PC-3 (cell line): ENCODE measurements at places on chromosomes 11 and 22. TPM values are rescaled to one million over a fixed set of nuclear protein-coding genes. Genes with fewer than 3 reads are reported as not detected.
A peak's percentile ranks its signal among the peaks of the same experiment; 100 is the strongest.

DNA sequence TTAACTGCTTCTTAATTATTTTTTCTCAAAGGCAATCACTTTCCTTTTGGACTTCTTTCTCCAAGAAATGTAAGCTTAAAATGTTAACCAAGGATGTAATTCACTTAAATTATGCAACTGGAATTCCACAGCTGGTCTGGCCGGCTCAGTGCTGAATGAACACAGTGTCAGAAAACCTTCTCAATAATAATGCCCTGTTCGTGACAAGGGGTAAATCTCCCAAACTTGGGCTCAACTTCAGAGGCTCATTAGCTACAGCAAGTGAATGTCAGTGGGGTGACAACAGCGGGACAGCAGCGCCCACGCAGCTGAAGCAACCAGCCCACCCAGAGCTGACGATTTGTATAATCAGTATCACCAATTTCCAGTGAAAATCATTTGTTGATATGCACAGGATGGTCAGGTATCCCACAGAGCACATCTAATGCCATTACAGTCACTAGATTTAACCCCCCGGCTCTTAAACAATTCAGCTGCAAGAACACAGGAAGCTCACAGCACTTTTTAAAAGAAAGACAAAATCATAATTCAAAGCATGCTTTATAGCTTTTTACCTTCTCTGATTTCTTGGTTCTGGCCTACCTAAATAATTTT is 704.8 kb downstream of the DLG2 start:
- DNase-seq = no peak
- peak overlapping the region; percentile 15; the same call in 1 of the 2 replicates for H3K4me3 ChIP-seq
- H3K27me3 ChIP-seq = peaks cover 41% of the 10 kb centered on the region
- H3K27ac ChIP-seq = no peak overlapping the region

DNA sequence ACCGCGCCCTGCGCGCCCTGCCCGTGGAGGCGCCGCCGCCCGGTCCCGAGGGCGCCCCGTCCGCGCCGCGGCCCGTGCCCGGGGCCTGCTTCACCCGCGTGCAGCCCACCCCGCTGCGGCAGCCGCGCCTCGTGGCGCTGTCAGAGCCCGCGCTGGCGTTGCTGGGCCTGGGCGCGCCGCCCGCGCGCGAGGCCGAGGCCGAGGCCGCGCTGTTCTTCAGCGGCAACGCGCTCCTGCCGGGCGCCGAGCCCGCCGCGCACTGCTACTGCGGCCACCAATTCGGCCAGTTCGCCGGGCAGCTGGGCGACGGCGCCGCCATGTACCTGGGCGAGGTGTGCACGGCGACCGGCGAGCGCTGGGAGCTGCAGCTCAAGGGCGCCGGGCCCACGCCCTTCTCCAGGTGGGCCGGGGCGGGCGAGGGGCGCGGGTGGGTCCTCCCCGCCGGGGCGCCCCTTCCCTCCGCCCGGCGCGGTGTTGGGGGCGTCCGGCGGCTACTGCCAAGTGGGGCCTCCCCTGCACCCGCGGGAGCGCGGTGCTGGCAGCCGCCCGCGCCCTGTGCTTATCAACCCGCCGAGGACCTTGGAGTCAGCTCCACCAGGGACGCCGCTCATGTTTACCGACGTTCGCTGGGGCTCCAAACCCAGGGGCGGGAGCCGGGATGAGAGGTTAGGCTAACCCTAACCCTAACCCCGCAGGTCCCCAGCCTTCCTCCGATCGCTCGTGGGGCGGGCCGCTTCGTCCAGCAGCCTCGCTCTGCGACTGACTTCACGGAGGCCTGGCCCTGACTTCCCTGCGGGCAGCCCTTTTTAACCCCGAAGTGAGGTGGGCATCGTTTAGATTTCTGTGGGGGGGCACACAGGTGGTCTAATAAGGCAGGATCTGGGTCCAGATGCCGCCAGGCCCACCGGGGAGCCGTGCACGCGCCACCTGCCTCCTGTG is 649 bp downstream of the SELENOO start:
- no peaks in the 10 kb centered on the region for H3K27me3 ChIP-seq
- peaks cover 3% of the 10 kb centered on the region for H3K4me1 ChIP-seq
- H3K36me3 ChIP-seq = no peaks in the 10 kb centered on the region
- H3K27ac ChIP-seq = no peak overlapping the region
- DNase-seq = no peak

DNA sequence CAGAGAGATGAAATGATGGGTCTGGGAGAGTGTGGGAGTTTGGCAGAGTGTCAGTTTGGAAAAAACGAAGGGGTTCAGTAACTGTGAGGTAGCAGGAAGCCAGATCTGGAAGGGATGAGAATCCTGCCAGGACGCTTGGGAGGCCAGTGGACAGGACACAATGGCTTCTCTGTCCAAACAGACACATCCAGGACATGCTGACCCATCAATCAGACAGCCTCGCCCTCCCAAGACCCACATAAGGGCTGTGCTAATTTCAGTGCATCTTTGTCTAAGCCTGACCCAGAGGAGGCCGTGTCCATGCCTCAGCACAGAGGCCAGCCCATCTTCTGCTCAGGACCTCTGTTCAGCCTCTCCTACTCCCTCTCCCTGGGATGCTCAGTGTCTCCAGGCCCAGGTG is 576.5 kb upstream of the B3GAT1 start:
- no peaks in the 10 kb centered on the region for H3K27me3 ChIP-seq
- no peak overlapping the region for H3K4me3 ChIP-seq
- no peaks in the 10 kb centered on the region for H3K4me1 ChIP-seq
- DNase-seq = no peak
- H3K36me3 ChIP-seq = no peaks in the 10 kb centered on the region

DNA sequence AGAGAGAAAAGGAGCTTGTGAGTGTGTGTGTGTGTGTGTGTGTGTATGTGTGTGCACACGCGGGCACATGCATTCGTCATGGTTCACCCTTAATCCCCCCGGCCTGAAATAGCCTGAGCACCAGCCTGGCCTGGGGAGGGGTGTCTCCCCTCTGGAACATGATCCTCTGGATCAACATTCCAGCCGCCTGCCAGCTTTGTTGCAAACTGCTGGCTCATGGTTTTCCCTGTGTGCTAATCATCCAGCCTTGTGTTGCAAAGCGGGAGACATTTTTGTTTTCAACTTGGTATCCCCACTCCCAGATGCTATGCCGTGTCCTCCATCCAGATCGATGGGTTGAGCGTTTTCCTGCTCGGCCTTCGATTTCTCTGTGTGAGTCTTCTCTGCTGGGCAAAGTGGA is 94.3 kb downstream of the FEZ1 start:
- DNase-seq = no peak
- H3K27me3 ChIP-seq = peaks cover 98% of the 10 kb centered on the region
- H3K4me1 ChIP-seq = no peaks in the 10 kb centered on the region
- no peak overlapping the region for H3K4me3 ChIP-seq

PRG3 gene
- not detected in 2 replicates for total RNA-seq

OTOG gene
- not detected in 2 replicates for total RNA-seq

SNX32 gene
- not detected in 2 replicates for total RNA-seq

- H3K27ac ChIP-seq = peak overlapping the region; percentile 93
- peak overlapping the region; percentile 22; the same call in 1 of the 2 replicates for H3K4me3 ChIP-seq
- peaks cover 33% of the 10 kb centered on the region for H3K4me1 ChIP-seq
- peak; percentile 93 for DNase-seq
- no peaks in the 10 kb centered on the region for H3K27me3 ChIP-seq
- peaks cover 47% of the 10 kb centered on the region for H3K36me3 ChIP-seq
Observed at GRCh38 chr11:76543006-76543703, 98.3 kb downstream of the EMSY start.
